Osteocyte (in vitro differentiated cells): ENCODE measurements at places on chromosomes 1 and 21. TPM values are rescaled to one million over a fixed set of nuclear protein-coding genes. Genes with fewer than 3 reads are reported as not detected.
A peak's percentile ranks its signal among the peaks of the same experiment; 100 is the strongest.

GRCh38 chr1:53410701-53411100, 48.5 kb upstream of the DMRTB1 start:
- DNase-seq: peak; percentile 17

GRCh38 chr1:35569936-35570335, 3.2 kb upstream of the TFAP2E start:
- DNase-seq: no peak

GRCh38 chr21:41185802-41186201, 17.8 kb downstream of the BACE2 start:
- no peak for DNase-seq

Gene EPHB2
- 32.5 and 33.6 TPM in 2 replicates for total RNA-seq

DNA sequence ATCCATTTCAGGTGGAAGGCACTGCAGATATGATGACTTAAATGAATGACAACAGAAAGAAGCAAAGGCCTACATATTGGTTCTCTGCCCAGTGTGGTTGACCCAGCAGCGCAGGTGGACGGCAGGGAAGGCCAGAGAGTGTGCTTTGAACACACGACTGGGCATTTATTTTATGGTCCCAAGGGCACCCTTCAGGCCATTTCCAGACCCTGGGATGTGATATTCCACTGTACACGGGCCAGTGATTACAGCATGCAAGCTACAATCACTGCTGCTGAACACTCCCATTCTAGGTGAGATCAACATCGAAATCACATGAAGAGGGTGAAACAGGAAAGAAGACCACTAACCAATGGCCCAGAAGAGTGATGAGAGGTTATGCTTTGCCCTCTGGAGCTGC, 33.8 kb downstream of the PCNX2 start:
- DNase-seq: no peak

DNA sequence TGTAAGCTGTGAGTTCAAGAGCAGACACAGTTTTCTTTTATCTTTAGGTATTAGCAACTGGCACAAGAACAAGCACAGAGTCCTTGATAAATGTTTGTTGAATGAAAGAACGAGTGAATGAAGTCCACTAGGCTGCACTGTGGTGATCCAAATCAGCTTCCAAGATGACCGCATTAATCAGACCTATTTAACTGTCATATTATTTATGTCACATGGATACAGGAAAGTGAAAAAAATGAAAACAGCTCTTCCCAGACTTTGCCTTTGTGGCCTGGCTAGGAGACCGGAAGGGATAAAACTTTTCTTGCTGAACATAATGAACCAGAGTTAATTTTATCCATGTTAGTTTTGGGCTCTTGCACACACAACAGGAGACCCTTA, 261.3 kb downstream of the TNR start:
- DNase-seq: no peak

Gene FLG2
- total RNA-seq: not detected in 2 replicates

- no peak for DNase-seq
Observed at GRCh38 chr1:26470878-26471497, 1.3 kb upstream of the HMGN2 start.

DNA sequence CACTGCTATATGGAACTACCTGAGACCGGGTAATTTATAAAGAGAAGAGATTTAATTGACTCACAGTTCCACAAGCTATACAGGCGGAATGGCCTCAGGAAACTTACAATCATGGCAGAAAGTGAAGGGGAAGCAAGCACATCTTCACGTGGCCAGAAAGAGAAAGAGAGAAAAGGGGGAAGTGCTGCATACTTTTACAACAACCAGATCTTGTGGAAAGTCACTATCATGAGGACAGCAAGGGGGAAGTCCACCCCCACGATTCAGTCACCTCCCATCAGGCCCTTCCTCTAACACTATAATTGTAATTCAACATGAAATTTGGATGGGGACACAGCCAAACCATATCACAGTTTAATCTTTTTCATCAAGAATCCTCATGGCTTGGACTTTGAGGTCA, 339.2 kb upstream of the AJAP1 start:
- no peak for DNase-seq

GRCh38 chr21:46095814-46096595, 1.9 kb upstream of the COL6A2 start:
- DNase-seq: peak; percentile 70

Gene OR10K2
- total RNA-seq: not detected in 2 replicates

Gene THRAP3
- 117 and 118 TPM in 2 replicates for total RNA-seq

Gene VCAM1
- total RNA-seq: 8.2 and 9.6 TPM in 2 replicates

DNA sequence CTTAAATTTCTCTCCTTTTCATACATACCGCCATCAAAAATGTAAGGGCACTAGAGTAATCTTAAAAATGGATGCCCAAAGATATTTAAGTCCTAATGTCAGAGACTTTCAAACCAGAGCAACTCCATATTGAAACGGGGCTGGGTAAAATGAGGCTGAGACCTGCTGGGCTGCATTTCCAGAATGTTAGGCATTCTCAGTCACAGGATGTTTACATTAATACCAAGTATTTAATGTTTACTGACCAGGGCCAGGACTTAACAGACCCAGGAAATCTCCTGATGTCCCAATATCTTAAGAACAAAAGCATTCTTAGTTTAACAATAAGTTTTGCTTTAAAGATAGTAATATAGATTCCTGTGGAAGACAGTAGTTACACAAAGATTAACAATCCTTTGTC, 563.9 kb upstream of the BEND5 start:
- no peak for DNase-seq

Gene HCN3
- 3.7 and 4.1 TPM in 2 replicates for total RNA-seq

DNA sequence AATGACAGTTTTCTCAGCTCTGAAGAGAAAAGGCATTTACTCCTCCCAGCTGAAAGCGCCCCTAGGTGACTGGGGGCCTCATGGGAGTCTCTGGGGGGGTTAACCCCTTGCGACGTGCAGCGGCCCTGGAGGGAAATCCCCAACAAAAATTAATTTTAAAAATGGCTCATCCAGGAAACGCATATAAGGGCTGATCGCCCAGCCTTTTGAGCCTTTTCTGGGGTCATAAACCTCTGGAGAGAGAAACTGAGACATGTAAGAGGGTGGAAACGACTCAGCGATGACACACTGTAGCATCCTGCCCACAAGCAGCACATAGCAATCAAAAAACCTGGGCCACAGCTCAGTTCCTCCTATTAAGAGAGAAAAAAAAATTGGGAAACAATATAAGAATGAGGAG, 20.4 kb upstream of the HPDL start:
- peak; percentile 38 for DNase-seq

Gene PHGDH
- total RNA-seq: 271 and 282 TPM in 2 replicates

DNA sequence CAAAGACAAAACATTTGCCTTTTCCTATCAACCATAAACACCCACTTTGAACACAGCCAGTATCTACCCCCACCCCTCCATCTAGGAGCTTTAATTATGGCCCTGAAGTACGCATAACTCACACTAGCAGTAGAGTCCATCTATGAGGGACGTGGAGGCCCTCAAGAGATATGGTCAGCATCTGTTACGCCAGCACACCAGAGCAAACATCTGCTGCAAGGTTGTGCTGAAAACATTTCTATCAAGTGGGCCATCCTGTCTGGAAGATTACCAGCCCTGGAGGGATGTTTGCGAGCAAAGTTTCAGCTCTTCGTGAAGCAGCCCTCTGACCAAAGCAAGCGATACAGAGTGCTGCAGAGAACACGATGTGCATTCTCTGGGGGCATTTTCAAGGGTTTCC, 74.6 kb downstream of the SLC45A1 start:
- DNase-seq: no peak

- DNase-seq: no peak
Observed at GRCh38 chr1:225882694-225883615, 775 bp upstream of the TMEM63A start.

Gene KRTAP12-3
- not detected in 2 replicates for total RNA-seq

DNA sequence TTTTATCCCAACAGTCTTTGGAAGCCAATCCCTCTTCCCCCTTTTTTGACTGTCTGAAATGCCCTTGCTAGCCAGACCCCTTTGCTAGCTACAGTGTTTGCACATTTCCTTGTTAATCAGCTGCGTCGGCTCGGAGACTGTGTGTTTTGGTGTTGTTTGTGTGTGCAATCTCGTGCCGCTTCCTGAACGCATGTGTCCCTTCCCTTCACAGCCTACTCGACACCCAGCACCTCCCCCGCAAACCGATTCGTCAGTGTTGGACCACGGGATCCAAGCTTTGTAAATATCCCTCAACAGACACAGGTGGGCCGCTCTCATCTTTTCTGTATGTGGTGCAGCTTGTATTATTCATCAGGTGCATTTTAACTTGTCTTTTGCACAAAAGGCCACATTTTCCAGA, 298.7 kb downstream of the TM2D1 start:
- DNase-seq: no peak

- peak; percentile 89 for DNase-seq
Observed at GRCh38 chr1:112803906-112804762, 89.0 kb upstream of the PPM1J start.
